CD14-positive monocyte (primary cell): ENCODE measurements at places on chromosomes 5 and 9. TPM values are rescaled to one million over a fixed set of nuclear protein-coding genes. Genes with fewer than 3 reads are reported as not detected.

Gene CENPH
- 0.38 and 0.73 TPM in 2 replicates for polyA plus RNA-seq

Gene OGN
- not detected for polyA plus RNA-seq

- no peaks in the 10 kb centered on the region for H3K4me1 ChIP-seq
- no peak overlapping the region for H3K27ac ChIP-seq
- no peaks in the 10 kb centered on the region for H3K36me3 ChIP-seq
- H3K4me3 ChIP-seq, result no peak overlapping the region
- no peak for DNase-seq
Measured at GRCh38 chr5:111163000-111163399, 61.2 kb upstream of the CAMK4 start.

DNA sequence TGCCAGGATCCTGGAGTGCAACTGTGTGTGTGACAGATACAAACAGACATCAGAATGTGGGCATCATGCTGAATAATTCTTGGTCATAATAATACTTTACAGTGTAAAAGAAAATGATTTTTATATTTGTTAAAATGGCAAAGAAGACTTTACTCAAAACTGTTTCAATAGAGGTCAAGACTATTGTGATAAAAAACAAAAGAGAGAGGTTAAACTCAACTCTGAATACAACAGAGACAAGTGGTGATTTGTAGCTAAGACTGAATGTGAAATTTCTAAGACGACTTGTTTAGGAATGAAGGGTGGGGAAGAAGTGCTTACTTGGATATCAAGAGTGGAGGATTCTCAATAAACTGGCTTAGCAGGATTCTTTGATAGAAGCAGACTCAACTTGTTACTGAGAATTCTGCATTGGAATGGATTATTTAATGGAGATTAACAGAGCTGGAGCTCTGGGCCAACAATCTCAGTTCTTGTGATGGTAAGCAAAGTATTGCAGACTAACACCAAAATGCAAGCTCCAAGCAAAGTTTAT is 457.4 kb upstream of the CDH18 start:
- H3K27ac ChIP-seq, result no peak overlapping the region
- H3K27me3 ChIP-seq, result no peaks in the 10 kb centered on the region
- DNase-seq, result no peak
- no peaks in the 10 kb centered on the region for H3K36me3 ChIP-seq
- no peak overlapping the region for H3K4me3 ChIP-seq

DNA sequence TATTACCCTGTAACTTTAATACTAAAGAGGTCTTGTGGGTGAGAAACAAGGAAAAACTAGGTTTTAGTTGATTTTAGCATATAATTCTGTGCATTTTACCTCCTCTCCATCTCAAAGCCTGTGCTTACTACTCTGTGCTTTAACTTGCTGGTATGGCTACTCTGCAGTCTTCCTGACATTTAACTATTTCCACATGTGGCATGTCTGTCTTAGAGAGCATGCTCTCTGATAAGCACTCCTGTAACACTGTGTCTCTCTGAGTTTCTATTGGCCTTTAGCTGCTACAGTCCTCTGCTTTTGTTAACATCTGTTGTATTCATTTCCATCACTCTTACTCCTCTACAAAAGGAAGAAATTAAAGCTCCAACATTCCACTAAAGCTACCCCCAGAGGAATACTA is 418.3 kb downstream of the RAB3C start:
- H3K4me3 ChIP-seq, result no peak overlapping the region
- H3K36me3 ChIP-seq, result no peaks in the 10 kb centered on the region
- H3K27me3 ChIP-seq, result no peaks in the 10 kb centered on the region
- no peak overlapping the region for H3K27ac ChIP-seq
- DNase-seq, result no peak
